ENCODE measurements at places on chromosomes 2 and 18.
A peak's percentile ranks its signal among the peaks of the same experiment; 100 is the strongest.

DNA sequence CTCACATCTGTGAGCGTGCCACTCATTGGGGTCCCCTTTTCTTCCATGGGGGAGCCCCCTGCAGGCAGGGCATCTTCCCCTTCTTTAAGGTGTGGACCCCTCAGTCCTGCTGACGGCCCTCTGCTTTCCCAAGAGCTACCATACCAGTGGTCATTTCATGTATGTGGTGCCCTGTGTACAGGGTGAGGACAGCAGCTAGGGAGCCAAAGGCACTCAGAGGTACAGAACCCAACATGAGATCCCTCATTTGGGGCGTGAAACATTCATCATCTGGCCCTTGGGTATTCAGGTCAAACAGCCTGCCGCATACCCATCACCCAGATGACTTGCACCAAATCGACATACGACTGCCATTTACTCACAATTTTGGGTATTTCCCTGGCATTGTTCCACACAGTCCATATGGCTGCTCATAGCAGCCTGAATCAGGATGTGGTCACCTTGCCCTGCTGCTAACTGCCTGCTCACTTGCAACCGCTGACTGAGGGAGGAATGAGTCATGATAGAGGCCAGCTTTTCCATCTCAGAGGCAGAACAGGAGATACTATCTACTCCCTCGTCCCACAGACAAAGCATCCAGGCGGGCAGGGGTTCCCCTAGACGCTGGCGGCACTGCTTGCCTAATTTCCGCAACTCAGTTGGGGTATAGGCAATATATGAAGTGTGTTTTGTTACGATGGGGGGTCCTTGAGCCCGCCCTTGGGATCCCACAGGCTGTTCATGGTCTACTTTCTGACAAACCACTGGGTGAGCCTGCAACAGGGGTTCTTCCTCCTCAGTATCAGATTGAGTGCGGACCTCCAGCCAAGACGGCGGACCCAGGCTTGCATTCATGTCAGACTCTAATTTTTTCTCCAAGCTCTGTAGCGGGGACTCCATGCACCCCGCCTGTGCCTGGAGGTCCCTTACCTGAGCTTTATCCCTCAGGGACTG lies 228.6 kb downstream of the SATB2 start:
- DNase-seq = peak; percentile 6

GRCh38 chr2:1676913-1677820 lies 67.1 kb downstream of the PXDN start:
- DNase-seq = no peak

GRCh38 chr2:196914867-196915460 lies 11.5 kb downstream of the PGAP1 start:
- DNase-seq = no peak

DNA sequence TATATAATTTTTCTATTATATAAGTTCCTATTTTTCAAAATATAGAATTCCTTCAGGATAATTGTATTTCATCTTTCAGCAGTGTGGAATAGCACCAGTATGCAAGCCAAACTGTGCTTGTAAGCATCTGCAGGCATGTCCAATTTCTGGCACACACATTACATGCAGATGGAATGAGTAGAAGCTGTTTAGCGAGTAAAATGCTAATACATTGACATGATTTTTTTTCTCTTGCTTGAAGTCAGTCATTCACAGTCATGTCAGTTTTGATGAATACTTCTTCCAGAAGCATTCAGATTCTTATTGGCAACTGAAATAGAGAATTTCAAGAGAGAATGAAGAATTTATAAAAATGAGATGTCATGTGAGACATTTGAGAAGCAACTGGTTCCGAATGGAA lies 109.4 kb downstream of the CERS6 start:
- no peak for DNase-seq

GRCh38 chr2:149575752-149576151 lies 11.8 kb downstream of the MMADHC start:
- DNase-seq = no peak

DNA sequence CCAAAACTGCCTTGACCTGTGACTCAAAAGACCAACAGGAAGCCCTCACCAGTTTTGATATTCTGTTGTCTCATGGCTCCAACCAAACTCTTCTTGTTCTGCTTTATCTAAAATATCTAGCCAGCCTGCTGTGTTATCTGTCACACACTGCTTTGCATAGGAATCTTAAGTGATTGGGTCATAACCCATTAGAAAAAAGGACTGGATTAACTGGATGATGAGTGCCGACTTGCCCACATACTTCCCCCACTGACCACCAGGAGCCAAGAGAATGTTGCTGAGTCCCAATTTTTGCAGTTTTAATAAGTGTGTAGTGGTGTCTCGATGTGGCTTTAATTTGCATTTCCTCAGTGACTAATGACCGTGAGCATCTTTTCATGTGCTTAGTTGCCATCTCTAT lies 6.5 kb downstream of the MOGAT1 start:
- DNase-seq = no peak

All from stimulated activated CD4-positive, alpha-beta T cell treated with anti-CD3 and anti-CD28 coated beads, Interleukin-12 subunit alpha, Interleukin-12 subunit beta, amount 100 ng/mL, for 24 hours (primary cell).